GM04504 (cell line): ENCODE measurements at places on chromosomes 5 and 9.

GRCh38 chr5:128714551-128714950 lies 176.5 kb upstream of the FBN2 start:
- no peak for DNase-seq

GRCh38 chr5:109413458-109413857 lies 3.7 kb upstream of the PJA2 start:
- no peak for DNase-seq

DNA sequence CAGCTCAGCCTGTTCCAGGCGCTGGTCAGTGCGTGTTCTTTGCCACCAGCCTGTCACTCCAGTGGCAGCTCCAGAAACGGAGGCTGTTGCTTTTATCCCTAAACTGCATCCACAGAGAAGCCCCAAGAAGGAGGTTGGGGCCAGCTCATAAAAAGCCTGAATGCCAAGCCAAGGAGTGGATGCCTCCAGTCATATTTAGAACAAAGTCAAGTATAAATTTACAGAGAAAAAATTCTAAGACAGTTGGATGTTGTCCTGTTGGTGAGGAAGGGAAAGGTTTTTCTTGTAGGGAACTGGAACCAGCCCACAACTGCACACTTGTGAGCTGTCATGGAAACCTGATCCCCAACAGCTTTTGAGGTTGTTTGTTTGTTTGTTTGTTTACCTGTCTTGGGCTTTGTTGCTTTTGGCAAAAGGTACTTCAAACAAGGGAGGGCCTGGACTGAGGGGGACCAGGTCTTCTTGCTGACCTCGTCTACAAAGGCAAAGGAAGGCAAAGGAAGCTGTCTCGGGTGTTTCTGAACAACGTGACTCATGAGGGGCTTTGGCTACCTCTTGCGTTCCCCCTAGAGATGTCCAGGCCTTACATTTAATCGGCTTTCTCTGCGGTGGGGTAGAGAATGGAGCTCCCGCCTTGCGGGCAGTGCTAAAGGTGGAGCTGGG lies 36.7 kb downstream of the OLFML2A start:
- DNase-seq = no peak

DNA sequence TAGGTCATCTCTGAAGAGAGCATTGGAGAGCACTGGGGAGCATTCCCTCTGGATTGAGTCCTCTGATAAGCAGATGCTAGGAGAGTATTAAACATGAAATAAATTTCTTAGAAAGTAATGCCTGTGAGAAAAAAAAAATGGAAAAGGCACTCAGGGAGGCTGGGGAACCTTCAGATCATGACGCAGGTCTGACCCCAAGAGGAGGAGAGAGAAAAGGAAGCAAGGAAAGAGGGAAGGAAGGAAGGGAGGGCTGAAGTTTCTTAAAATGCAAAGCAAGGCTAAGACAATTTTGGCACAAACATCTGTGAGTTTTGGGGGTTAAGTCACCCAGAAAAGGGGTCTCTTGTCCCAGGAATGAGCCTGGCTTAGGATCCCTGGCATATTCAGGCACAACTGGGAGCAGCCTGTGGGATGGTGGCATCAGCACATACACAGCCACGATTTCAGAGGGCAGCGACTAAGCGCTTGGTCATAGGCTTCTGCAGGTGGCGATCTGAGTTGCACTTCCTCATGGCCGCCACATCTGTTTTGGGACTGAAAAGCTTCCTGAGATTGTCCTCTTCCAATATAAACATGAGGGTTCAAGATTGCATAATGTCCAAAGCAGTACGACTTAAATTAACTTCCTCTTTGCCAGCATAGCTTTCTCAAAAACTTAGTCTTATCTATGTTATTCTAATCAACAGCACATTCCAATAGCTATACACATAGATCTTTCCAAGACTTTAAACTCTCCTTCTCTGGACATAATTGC lies 692.7 kb downstream of the DNAH5 start:
- DNase-seq = no peak

DNA sequence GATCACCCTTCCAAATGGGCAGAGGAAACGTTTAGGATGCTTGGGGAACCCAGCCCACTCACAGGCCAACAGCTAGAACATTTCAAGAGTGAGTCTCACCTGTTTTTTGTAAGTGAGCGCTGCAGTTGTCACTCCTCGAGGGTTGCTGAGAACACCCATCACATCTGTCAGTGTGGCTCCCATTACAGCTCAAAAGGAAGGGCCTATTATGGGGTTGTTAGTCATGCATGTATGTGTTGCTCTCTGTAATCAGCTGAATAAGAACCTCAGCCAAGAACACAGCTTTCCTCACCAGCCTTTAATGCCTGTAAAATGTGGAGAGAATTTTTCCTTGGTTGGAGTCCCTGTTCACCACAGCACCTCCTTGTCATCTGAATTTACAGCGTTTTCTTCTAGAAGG lies 196.3 kb upstream of the KLF4 start:
- DNase-seq = no peak

DNA sequence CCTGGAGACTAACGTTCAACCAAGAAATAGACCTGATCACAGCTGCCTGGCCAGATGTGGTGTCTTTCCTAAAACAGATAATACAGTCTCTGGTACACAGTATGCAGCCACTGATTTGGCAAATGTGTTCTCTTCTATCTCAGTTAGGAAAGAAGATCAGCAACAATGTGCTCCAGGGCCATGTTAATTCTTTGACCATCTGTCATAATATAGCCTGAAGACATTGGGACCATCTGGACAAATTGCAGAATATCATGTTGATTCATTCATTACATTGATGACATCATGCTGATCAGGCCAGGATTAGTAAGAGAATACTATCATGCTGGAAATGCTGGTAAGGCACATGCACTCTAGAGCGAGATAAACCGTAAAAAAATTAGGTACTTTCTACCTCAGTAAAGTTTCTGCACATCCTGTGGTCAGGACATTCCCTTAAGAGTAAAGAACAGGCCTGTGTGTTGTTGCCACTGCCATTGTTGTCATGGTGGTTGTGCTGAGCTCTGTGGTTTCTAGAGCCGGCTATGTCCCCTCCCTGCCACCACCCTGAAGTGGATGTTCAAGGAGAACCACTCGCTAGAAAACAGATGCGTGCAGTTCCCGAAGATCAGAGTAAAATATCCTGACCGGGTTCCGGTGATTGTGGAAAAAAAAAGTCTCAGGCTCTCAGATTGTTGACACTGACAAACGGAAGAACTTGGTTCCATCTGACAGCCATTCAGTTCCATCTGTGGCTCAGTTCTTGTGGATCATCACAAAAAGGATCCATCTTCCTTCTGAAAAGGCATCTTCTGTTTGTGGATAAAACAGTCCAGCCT lies 6.4 kb upstream of the JMY start:
- peak; percentile 79 for DNase-seq

DNA sequence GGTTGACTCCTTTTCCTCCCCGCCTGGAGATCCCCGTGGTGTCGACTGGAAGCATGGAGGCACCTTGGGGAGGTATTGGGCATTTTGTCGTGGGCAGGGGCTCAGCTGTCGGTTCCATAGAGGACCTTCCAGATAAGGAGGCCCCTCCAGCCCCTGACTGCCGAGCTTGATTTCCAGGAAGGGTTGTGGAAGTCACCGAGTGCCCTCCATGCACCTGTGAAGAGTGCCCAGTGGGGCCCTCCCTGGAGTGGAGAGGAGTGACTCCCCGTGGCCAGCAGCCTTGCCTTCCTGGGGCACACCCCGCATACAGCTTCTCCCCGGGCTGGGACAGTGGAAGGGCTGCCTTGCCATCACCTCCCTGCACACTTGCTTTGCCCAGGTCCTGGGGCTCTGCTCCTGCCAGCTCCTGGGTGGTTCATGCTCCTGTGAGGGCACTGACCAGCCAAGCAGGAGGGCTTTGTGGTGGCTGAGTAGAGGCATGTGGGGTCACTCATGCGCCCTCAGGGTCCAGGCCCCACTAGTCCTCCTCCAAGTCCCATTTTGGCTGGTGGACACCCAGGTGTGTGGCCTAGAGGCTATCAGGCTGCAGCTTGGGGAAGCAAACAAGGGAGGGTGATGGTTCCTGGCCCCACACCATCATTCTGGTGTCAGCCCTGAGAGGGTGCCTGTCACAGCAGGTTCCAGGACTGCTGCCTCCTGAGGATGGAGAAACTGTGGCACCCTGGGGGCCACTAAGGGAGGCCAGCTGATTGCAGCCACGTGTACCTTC lies 133.0 kb downstream of the WNK2 start:
- DNase-seq = no peak

DNA sequence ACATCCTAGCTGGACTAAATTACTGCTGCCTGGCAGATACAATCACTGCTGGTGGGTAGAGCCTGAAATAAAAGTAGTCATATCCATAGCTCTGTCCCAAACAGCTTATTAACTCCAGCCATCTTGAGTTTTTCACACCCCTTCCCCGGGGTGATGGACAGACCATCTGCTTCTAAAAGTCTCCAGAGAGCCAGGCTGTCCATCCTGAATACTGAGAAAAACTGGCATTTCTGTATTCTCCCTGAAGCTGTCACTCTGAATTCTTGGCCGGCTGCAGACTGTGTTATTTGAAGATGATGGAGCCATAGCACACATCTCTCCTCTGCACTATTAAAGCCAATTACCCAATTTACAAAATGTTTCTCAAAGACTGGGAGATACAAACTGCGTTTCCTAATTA lies 118.6 kb downstream of the GABBR2 start:
- no peak for DNase-seq

- DNase-seq = no peak
Observed at GRCh38 chr5:128470663-128471062, 67.4 kb downstream of the FBN2 start.

- DNase-seq = no peak
Observed at GRCh38 chr9:96075111-96075510, 199.6 kb downstream of the ERCC6L2 start.

DNA sequence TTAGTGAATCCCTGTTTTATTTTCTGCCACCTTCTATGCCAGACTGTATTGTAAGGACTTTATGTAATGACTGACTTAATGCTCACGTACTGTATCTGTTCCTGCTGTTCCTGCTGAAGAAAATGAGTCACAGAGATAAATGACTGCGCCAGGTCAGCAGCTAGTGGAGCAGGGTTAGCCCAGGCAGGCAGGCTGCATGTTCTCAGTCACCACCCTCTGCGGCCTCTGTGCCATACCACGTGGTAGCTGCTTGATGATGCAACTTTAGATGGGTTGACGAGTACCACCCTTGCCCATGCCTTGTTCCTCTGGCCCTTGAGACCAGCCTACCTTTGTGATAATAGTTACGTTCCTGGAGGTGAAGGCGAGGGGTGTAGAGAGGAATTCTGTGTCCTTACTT lies 161.9 kb downstream of the TRIO start:
- DNase-seq = peak; percentile 37

DNA sequence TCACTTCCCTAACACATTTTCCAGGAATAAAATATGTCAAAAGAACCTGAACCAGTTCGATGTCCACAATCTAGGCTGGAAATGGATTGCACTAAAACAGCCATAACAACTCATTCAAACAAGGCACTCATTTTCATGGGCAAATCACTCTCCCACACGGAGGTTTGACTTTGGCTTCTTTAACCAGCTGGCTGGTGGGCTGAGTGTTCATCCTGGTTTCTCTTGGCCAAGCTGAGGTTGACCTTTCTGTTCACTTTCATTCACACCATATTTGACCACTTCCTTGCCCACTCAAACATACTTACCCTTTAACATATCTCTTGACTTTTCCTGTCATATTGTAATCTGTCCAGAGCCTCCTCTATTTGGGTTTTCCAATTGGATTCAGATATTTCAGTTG lies 5.4 kb downstream of the IL7R start:
- no peak for DNase-seq

- no peak for DNase-seq
Observed at GRCh38 chr9:40928803-40929487, 199.5 kb downstream of the FOXD4L6 start.

GRCh38 chr5:90477621-90478215 lies 3.1 kb downstream of the POLR3G start:
- DNase-seq = no peak

DNA sequence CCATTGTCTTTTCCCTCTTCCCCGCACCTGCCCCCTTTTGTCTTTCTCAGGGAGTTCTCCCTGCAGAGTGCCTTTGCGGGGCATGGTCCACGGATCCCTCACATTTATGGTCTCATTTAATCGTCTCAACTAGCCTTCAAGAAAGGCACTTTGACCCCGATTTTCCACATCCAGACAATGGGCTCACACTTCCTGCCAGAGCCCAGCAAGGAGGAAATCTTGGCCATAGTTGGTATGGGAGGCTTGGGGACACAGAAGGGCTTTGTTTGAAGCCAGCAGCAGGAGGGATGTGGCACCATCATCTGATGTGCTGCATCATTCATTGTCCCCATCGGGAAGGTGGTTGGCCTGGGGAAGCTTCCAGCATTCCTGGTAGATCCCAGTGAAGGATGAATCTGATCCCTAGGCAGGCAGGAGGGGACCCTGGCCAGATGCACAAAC lies 24.9 kb downstream of the GSN start:
- DNase-seq = no peak

DNA sequence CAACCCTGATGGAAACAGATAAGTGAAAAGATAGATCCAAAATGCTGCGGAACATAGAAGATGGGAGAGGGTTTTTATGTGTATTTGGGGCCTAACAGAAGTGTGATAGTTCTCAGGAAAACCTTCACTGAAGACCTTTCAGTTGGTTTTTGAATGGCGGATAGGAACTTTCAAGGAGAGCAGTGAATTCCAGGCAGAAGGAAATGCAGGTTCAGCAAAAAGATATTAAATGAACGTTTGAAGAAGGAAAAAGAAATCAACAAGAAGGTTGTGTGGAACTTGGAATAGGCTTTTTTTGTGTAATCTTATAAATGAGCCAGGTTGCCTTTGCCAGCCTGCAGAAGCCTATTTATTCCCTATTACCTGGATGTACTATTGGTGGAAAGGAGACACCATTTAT lies 2.1 kb downstream of the PPIP5K2 start:
- DNase-seq = no peak

- peak; percentile 70 for DNase-seq
Observed at GRCh38 chr5:72347801-72348308, 27.7 kb downstream of the PTCD2 start.

DNA sequence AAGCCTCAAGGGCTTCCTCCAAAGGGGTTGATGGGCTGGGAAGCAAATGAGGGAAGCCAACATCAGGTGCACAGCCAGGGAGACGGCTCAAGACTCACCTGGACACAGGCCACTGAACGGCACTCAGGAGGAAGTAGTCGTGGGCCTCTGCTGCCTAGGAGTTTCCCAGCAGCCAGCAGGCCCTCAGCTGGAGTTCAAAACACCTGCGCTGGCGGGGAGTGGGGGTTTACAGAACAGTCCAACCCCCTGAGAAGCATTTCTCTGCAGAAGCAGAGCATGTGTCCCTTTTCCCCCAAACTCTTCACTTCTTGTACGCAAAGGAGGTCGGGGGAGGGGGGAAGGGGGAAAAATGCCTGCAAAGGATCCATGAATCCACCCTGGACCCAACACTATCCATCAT lies 2.3 kb downstream of the WHRN start:
- no peak for DNase-seq

DNA sequence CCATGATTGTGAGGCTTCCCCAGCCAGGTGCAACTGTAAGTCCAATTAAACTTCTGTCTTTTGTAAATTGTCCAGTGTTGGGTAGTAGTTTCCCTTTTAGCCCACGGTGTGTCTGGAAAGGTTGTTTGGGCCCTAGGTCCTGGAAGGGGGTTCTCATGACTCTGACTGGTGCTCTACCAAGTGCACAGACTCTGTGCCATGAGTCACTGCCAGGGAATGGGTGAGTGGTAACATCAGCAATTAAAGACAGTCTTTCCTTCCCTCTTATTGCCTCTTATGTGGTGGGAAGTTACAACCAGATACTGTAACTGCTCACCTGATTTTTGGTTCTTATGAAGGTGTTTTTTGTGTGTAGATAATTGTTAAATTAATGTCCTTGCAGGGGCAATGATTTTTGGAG lies 141.2 kb downstream of the PRDM9 start:
- no peak for DNase-seq

GRCh38 chr5:541539-542318 lies 17.5 kb upstream of the SLC9A3 start:
- no peak for DNase-seq
